AG04449 (cell line): ENCODE measurements at places on chromosomes 2 and 18.

DNA sequence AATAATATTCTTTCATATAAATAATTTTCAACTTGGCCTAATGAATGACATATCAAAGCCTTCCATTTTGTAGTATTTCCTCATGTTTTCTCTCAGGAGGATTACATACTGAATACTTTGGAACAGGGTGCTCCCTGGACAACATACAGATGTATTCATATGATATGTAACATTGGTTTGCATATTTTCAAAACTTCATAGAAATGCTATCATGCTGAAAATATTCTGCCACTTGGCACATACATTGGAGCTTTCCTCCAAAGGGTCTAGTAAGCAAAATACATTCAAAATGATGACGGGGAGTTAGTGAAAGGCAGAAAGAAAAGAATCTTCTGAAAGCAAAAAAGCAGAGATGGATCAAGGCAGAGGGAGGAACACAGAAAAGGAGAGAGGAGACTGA, 38.1 kb upstream of the RTN4 start:
- no peak for DNase-seq

DNA sequence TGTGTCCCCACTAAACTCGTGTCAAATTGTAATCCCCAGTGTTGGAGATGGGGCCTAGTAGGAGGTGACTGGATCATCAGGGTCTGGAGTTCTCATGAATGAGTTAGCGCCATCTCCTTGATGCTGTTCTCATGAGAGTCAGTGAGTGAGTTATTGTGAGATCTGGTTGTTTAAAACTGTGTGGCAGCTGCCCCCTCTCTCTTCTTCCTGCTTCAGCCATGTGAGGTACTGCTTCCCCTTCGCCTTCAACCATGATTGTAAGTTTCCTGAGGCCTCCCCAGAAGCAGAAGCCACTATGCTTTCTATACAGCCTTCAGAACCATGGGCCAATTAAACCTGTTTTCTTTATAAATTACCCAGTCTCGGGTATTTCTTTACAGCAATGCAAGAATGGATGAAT, 50.4 kb downstream of the AP1S3 start:
- no peak for DNase-seq

DNA sequence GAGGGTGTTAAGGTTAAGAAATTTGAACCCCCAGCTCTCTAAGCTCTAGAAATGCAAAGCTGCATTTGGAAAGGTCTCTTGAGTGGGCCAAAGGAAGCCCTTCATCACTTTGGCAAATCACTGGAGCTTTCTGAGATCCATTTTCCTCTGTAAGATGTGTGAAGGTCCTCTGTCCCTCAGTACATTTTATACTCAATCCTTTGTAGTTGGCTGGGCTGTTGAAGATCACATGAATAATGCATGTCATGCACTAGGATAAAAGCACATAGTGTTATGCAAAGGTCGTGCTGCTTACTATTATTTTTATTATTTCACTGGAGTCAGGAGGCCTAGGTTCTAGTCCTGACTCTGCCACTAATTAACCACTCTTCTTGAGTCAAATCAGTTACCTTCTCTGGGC, 124.9 kb downstream of the FSHR start:
- DNase-seq: no peak

- no peak for DNase-seq
These were observed 653.4 kb downstream of the NYAP2 start for GRCh38 chr2:226052772-226053416.
